ENCODE measurements at places on chromosomes 4 and X.

DNA sequence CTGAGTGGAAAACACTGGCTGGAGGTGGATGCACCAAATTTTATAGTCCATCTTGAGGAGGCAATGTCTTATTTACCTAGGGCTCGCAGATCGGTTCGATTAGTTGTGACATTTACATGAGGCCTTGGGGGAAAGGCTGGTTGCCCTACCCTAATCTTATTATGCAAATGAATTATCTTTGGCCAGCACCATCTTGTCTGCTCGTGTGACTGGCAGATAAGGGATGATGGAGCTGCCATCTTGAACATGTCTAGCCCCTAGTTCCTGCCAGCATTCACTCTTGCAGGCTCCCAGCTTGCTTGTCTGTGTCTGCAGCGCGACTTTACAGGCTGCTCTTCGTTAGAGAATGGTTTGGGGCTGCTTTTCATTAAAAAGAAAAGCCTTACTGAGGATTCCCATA, 61.9 kb downstream of the SEC24B start:
- no peak for DNase-seq

DNA sequence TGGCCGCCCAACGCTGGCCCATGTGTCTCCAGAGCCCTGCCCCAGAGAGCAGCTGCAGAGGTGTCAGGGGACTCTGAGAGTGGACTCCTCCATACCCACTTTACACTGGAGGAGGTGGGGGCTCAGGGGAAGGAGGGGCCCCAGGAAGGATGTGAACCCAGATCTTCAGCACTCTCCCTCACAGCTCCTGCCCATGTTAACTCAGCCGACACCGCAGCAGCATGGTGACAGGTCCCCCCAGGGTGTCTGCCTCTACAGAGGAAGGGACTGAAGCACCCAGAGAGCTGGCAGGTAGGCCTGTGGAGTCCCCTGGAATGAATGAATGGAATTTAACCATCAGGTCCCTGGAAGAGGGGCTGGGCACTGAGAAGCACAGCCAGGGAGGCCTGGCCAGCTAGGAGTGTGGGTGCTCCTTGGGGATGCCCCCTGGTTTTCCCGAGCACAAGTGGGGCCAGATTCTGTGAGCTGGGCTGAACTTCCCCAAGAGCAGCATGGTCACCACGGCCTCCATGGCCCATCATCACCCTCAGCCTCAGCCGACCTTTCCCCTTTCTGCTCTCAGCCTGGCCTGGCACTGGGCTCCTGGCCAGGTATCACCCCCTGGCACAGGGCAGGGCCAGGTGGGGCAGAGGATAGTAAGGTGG, 21.9 kb downstream of the SH3BP2 start:
- no peak for DNase-seq

- no peak for DNase-seq
Measured at GRCh38 chr4:55017406-55017805, 108.0 kb downstream of the KDR start.

DNA sequence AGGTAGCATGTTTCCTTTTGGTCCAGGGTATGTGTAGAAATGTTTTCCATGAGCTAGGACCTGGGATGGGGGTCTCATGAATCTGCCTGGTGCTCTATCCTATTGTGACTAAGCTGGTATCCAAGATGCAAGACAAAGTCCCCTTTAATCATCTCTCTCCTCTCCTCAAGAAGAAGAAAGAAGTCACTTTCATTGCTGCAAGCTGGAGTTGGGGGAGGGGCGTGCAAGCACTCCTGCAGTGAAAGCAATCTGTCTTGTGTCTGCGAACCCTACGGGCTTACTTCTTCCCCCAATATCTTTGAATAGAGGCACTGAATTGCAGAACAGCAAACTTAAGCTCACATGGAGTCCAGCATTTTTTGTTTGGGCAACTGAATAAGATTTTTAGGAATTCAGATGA, 27.2 kb upstream of the GRPR start:
- no peak for DNase-seq

DNA sequence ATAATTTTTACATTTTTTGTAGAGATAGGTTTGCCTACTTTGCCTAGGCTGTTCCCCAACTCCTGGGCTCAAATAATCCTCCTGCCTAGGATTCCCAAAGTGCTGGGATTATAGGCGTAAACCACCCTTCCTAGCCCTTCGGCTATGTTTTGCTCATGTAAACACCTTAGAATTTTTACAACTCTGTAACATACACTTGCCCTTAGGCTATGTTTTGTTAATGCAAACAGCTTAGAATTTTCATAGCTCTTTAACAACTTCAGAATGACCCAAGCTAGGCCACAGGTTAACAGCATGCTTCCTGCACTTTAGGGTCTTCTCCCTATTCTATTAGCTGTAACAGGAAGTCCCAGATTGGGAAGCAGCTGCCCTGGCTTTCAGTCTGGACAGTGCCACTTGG, 24.2 kb downstream of the KLHL15 start:
- DNase-seq = no peak

- DNase-seq = no peak
Measured at GRCh38 chrX:96568071-96568470, 116.6 kb upstream of the DIAPH2 start.

DNA sequence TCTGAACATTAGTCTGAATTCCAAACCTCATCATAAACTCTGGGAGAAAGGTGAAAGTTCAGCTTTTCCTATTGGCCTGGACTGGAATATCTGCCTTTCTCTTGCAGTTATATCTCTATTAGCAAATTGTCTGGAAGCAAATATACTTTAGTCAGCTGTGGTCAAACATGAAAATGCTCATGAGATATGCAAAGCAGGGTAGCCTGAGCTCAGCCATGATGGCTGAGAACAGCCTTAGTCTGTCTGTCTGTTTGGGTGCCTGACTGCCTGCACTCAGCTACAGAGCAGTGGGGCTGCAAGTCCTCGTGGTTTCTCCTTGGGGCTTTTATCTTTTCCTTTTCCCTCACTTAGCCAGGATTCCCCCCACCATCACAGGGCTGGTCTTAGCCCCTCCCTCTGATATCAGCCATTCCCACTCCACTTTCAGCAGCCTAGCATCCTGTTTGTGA, 19.5 kb upstream of the PGRMC2 start:
- no peak for DNase-seq

GRCh38 chrX:41664375-41664901, 24.3 kb upstream of the GPR34 start:
- no peak for DNase-seq

DNA sequence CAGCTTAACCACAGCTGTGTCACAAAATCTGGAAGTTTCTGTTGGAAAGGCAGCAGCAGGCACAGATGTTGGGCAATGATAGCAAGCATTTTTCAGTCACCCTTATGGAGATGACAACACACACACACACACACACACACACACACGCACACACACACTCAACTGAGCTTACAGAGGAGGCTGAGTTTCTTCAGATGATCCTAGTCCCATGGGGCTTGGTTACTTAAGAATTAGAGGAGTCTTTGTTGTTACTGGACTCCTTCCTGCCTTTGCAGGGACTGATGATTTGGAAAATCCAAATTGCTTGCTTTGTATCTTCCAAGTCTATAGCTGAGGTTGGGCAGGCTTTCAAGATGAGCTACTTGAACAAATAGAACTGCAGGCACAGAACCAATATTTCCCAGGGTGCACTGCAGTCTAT, 740.1 kb upstream of the PITX2 start:
- peak; percentile 53 for DNase-seq

- no peak for DNase-seq
Measured at GRCh38 chr4:18180122-18180521, 158.6 kb upstream of the LCORL start.

DNA sequence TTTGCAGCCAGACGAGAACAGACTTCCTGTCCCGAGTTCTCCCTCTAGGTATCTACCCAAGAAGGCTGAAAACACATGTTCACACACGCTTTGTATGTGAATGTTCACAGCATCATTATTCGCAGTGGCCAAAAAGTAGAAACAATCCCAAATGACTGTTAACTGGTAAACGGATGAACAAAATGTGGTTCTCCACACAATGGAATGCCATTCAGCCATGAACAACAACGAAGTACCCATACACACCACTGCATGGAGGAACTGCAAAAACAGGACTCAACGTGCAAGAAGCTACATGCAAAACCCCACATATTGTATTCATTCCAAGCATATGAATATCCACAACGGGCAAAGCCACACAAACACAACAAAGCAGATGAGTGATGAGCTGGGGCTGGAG, 45.0 kb downstream of the PDHA1 start:
- no peak for DNase-seq

GRCh38 chrX:149363965-149364364, 141.1 kb downstream of the IDS start:
- no peak for DNase-seq

GRCh38 chrX:133563705-133564104, 148.4 kb upstream of the GPC4 start:
- DNase-seq = no peak

DNA sequence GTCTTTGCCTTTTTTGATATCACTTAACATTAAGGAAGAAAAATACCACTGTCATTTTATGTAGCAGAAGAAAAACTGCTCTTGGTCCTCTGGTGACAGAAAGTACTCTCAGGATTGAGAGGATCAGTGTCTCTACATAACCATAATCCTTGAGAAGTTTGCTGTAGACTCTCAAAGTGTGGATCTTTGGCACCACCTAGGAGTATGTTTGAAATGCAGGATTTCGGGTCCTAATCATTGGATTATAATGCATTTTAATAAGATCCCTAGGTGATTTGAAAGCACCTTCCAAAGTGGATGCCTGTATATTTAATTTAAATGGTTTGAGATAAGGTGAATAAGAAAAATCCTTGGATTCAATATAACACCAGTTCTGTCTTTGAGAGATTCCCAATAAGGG, 23.2 kb downstream of the MOB1B start:
- no peak for DNase-seq

GRCh38 chr4:140641105-140641555, 72.4 kb upstream of the UCP1 start:
- DNase-seq = no peak

DNA sequence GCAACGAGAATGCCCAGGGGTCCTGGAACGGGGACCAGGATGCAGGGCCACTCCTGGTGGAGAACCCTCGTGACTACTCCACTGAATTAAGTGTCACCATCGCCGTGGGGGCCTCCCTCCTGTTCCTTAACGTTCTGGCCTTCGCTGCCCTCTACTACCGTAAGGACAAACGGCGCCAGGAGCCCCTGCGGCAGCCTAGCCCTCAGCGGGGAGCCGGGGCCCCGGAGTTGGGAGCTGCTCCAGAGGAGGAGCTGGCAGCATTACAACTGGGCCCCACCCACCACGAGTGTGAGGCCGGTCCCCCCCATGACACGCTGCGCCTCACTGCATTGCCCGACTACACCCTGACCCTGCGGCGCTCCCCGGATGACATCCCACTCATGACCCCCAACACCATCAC, 24.9 kb downstream of the NLGN3 start:
- no peak for DNase-seq

- DNase-seq = no peak
Measured at GRCh38 chrX:19579485-19579884, 64.2 kb upstream of the MAP3K15 start.

DNA sequence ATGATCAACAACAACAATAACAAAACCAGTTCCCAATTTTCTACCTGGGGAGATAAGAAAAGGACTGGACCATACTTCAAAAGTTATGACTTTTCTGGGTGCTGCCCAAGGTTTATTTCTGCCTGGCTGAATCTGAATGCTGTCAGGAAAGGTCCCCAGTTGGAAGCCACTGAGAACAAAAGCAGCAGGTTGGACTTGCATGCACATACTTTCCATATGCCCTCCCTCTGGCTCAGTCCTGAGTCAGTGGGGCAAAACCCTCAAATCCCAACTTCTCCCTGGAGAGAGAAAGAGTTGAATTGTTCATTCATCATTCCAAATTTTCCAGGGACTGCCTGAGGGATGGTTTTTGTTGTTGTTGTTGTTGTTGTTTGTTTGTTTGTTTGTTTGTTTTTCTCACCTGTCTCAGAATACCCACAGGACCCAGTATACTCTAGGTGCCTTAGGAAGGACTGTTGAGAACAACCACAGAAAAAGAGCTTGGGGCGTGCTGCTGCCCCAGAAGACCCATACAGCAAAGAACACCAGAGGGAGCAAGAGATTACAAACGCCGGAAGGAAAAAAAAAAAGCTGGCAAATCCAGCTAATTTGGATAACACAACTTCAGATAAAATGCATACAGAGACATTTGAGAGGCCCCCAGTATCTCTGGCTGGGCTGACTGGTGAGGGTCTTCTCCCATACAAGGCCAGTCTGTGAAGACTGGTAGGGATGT, 138.9 kb upstream of the INPP4B start:
- no peak for DNase-seq

DNA sequence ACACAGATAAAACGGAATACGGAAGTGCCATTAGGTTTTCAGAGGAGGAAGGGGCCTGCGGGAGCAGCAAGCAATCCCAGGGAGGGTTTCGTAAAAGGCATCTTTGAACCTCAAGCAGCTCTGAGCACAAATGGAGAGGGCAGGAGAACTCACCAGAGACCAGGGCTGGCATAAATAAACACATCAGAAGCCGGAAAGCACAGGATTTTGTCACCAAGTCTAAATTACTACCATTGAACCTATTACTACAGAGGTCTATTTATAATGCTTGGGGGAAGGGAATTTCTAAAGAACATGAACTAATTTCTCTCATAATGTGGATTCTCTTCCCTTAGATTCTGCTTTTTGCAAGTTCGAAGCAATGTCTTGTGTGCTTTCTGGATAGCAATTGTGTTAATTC, 39.6 kb upstream of the MBTPS2 start:
- no peak for DNase-seq

- DNase-seq = no peak
Measured at GRCh38 chr4:88674979-88675378, 22.6 kb downstream of the NAP1L5 start.

- DNase-seq = no peak
Measured at GRCh38 chr4:173038192-173038896, 130.3 kb upstream of the GALNT7 start.

GRCh38 chr4:4308800-4309441, 18.9 kb downstream of the ZBTB49 start:
- no peak for DNase-seq

- DNase-seq = no peak
Measured at GRCh38 chrX:2520539-2520938, 19.8 kb upstream of the DHRSX start.

GRCh38 chrX:47556045-47556623, 4.9 kb upstream of the ARAF start:
- DNase-seq = peak; percentile 90

GRCh38 chrX:69287095-69287494, 121.8 kb upstream of the PJA1 start:
- DNase-seq = no peak

DNA sequence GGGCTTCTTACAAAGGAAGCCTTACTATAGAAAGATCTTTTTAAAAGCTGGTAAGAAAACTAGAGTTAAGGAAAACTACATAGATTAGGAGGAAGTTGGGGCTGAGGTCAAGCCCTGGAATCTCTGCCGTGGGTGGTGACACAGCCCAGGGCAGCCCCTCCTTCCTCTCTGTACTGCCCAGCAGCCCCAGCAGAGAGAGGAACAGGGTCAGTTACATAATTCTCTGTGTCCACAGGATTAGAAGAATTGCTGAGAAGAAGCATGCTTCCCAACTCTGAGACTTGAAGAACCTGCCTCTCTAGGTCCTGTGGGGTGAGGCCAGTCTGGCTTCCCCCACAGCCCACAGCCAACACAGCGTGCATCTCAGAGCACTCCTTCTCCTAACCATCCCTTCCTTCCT, 9.2 kb upstream of the ABLIM2 start:
- no peak for DNase-seq
